ENCODE measurements at places on chromosomes 4 and X.

DNA sequence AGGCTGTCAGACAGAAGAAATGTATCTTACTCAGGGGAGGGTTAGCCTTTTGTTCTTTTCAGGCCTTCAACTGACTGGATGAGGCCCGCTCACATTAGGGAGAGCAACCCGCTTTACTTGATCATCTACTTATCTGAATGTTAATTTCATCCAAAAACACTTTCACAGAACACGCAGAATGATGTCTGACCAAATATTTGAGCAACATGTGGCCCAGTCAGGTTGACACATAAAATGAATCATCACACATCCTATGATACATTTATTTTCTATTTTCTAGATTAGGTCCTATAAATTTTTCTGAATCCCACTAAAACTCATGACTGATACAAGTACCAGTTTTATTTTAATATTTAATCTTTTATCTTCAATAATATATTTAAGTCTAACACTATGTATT lies 260.3 kb downstream of the IL15 start:
- DNase-seq, result no peak

GRCh38 chr4:152434011-152434410 lies 101.9 kb downstream of the FBXW7 start:
- no peak for DNase-seq

DNA sequence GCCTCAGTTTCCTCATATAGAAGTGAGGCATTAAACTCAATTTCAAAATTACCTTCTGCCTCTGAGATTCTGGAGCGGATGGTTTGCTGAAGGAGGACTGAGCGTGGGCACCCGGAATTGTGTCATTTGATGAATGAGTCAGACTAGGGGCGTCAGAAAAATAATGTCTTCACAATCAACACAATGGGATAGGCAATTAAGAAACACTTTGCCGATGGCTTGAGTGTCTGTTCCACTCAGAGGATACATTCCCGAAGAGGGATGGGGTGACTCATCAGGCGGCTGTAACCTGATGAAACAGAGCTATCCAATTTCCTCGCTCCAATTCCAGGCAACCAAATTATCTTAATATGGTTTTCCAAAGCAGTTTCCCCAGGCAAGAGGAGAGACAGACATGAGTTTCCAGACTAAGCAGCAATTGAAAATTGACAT lies 1.2 kb upstream of the CHRNA9 start:
- no peak for DNase-seq

- no peak for DNase-seq
Observed at GRCh38 chr4:53619431-53619830, 28.1 kb upstream of the LNX1 start.

DNA sequence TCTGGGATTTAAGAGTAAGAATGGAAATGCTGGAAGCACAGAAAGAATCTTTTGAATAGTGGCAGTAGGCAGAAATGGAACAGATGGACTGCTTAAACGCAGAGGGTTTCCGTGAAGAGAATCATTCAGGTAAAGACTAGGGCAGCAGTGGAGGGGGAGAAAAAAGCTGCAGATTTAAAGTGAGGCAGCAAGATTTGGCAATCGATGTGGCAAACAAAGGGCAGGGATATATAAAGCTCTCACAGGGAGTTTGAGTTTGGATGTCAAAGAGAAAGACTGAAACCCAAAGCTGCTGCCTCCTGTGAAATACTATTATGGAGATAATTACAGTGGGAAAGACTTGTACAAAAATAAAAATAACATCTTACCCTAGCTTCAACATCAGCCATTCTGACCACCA lies 384.0 kb downstream of the CENPC start:
- DNase-seq, result no peak

DNA sequence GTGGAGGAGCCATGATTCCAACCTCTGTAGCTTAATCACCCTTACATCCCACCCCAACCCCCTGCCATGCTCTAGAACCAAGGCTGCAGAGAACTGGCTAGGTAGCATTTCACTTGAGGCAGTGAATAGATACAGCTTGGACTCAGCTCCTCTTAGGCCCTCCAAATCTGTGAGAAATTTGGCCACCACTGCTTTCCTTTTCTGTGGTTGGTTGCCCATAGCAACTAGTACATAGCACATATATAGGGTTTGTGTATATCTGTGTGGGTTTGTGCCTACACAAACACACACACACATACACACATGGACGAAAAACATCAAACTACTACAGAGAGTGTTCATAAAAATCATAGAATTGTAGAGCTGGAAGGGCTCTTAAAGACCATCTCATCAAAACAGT lies 52.0 kb upstream of the CCDC160 start:
- DNase-seq, result no peak

Measured in hematopoietic multipotent progenitor cell treated with erythropoietin and hydrocortisone succinate and interleukin-3 and kit ligand, for 6 days (in vitro differentiated cells).